ENCODE measurements at places on chromosomes 12 and 14.

DNA sequence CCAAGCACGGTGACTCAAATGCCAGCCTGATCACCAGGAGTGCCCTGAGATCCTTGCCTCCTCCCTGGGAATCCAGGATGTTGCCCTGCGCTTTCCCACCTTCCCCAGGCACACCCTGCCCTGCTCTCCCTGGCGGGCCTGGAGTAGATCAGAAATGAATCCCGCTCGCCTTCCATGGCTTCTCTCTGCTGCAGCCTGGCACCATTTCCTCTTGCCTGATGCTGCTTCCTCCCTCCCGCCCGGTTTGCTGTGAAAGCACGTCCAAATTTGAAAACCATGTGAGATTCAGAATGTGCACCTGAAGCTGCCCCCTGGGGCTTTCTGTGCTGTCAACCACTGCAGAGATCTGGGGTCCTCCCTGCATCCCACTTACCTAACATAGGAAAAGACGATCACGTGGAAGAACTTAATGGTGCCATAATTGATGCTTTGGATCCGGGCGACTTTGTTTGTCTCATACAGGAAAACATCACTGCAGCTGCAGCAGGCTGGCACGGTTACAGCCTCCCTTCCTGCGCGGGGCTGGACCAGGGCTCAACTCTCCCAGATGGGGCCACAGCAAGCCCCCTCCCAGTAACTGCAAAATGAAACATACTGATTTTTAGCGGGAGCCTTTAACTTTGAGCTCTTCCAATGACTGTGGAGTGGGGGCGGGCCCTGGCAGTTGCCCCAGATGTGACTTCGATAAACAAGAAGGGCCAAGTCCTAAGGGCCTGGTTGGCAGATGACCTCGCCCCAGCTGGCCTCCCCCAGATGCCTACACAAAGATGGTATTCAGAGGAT lies 24.9 kb upstream of the C12orf76 start:
- peak; percentile 59 for DNase-seq

- no peak for DNase-seq
Observed at GRCh38 chr14:99067141-99067920, 204.7 kb downstream of the BCL11B start.

GRCh38 chr14:101982621-101983020 lies 18.2 kb downstream of the DYNC1H1 start:
- no peak for DNase-seq

GRCh38 chr14:51239813-51240803 lies at the start of gene TMX1:
TSS of gene TMX1 (plus strand) at chr14:51240247. CDS start at chr14:51240293, 46 bp downstream.
- DNase-seq, result peak; percentile 93

DNA sequence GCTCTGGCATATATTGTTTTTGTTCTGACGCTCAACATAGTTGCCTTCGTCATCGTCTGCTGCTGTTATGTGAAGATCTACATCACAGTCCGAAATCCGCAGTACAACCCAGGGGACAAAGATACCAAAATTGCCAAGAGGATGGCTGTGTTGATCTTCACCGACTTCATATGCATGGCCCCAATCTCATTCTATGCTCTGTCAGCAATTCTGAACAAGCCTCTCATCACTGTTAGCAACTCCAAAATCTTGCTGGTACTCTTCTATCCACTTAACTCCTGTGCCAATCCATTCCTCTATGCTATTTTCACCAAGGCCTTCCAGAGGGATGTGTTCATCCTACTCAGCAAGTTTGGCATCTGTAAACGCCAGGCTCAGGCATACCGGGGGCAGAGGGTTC lies 77.0 kb downstream of the GTF2A1 start:
- DNase-seq, result no peak

- no peak for DNase-seq
Observed at GRCh38 chr14:36295642-36296627, 24.5 kb downstream of the MBIP start.

DNA sequence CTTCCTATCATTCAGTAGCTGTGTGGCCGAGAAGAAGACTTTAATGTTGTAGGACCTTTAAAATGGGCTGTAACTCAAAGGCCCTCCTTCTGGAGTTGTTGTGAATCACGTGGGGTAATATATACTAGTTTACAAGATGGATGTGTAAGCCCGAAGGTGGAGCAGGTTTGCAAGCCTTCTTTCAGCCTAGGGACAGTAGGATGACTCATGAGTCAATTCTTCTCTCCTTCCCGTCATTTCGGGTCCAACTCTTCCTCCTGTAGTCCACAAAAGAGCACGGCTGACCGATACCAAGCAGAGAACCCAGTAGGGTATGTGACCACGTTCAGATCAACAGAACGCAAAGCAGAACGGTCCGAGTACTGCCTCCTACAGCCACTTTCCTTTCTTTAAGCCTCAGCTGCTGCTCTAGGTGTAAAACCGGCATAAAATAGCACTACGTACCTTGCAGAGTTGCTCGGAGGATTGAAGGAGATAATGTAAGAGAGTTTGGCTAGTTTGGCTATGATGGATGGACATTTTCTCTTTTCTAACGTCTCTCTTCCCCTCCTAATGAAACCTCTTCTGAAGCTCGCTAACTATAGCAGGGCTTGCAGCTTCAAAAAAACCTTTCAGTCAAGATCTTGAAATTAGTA lies 1.3 kb upstream of the RASSF3 start:
- DNase-seq, result peak; percentile 49

DNA sequence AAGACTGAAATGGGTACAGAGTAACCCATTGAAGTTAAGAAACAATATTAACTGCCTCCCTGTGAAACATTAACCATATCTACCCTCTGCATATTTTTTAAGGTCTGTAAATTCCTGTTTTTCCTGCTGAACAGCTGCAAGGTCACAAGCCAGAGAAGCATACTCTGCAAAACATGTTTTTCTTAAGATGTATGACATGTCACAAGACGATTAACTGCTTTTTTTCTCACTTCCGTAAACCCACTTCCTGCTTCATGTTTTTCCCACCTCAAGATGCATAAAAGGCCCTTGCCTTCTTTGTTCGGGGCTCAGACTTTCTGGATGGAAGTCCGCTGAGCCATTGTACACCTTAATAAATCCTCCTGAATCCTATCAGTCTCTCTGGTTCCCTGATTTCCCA lies 504.7 kb upstream of the MIS18BP1 start:
- no peak for DNase-seq

DNA sequence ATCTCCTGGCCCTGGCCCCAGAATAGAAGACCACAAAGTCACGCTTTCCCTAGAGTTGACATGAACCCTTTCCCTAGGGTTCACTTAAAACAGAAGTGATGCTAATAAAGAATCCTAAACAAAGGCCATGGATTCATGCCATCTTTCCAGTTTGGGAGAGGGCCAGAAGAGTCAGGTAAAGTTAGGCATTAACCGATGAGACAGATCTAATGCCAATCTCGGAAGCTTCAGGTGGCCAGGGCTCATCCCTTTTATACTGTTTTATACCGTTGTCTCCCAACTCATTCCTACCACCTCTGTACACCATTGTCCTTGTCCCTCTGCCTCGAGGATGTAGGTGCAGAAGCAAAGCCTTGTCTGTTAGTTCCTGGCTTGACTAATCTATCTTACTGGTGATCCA lies 22.8 kb upstream of the ACTR10 start:
- DNase-seq, result no peak

- DNase-seq, result no peak
Observed at GRCh38 chr14:68307790-68308168, 485.1 kb downstream of the ZFP36L1 start.

DNA sequence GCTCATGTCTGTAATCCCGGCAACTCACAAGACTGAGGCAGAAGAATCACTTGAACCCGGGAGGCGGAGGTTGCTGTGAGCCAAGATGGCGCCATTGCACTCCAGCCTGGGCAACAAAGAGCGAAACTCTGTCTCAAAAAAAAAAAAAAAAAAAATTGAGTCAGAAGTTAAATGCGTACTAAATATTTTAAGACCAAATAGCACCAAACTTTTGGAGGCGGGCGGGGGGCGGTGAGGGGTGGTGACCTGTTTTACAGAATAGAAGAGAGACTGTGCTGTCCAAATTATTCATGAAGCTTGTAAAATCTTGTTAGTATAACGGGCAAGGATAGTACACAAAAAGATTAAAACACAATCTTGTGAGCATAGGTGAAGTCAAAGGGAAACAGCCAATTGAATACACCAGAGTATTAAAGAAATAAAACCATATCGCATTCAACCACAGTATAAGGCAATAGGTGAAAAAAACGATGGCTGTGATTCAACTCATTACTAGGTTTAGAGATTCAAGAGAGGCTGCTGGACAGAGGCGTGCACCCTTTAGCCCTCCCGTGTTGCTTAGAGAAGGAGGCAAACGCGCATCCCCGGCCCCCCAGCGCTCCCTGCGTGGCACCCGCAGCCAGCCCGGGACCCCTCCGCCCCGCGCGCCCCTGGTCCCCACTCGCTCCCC lies 571 bp downstream of the ZNF891 start:
- peak; percentile 18 for DNase-seq

- no peak for DNase-seq
Observed at GRCh38 chr14:89794096-89794495, 160.4 kb downstream of the EFCAB11 start.

DNA sequence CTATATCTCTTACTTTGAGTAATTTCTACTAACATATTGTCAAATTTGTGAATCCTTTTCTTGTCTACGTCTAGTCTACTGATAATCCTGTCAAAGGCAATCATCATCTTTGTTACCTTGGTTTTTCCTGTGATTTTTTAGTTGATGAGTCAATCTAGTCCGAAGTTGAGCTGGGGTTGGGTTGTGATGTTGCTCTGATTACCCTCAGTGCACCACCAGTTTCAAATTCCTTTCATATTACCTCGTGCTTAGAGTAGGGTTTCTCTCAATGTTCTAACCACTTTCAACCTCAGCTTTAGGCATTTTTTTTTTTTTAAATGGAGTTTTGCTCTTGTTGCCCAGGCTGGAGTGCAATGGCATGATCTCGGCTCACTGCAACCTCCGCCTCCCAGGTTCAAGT lies 186.8 kb downstream of the BTG1 start:
- no peak for DNase-seq

- no peak for DNase-seq
Observed at GRCh38 chr14:19754172-19754571, 10.8 kb downstream of the OR4Q3 start.

DNA sequence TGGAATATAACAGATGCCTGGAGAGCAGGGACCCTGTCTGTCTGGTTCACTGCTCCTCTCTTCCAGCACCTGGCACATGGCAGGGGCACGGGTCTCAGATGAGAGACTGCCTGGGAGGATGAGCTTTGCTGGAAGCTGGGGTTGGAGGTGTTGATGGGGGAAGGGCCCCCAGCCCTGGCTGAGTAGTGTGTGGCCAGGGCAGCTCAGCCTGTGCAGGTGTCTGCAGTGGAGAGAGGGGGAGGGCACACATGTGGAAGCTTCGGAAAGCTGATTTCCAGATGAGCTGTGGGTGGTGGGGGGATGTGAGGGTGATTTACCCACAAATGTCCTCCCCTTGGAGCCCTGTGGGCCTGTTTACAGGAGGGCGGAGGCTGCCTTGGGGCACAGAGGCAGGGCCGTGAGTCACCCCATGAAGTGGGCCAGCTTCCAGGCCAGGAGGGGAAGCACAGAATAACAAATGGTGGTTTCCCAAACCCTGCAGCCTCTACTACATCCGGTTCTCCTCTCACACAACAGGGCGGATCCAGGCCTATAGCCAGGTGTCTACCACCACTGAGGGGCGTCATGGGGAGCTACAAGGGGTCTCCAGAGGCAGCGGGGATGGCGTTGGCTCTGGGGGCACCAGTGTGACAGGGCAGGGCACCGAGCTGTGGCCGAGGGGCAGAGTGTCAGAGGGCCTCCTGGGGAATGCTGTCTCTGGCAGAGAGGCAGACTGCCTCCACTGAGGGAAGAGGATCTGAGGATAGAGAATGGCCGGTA lies 11.0 kb downstream of the KRT7 start:
- peak; percentile 81 for DNase-seq

- DNase-seq, result no peak
Observed at GRCh38 chr12:109521831-109522230, 44.4 kb downstream of the UBE3B start.

- no peak for DNase-seq
Observed at GRCh38 chr12:52127683-52128450, 48.4 kb downstream of the SMIM41 start.

- DNase-seq, result no peak
Observed at GRCh38 chr12:56978397-56979138, 21.2 kb upstream of the RDH16 start.

Measured in activated CD4-positive, alpha-beta T cell treated with anti-CD3 and anti-CD28 coated beads for 48 hours (primary cell).